ENCODE measurements at places on chromosomes 6 and 20.

- DNase-seq = peak; percentile 5
Measured at GRCh38 chr20:59508729-59509128, 95.6 kb upstream of the PHACTR3 start.

DNA sequence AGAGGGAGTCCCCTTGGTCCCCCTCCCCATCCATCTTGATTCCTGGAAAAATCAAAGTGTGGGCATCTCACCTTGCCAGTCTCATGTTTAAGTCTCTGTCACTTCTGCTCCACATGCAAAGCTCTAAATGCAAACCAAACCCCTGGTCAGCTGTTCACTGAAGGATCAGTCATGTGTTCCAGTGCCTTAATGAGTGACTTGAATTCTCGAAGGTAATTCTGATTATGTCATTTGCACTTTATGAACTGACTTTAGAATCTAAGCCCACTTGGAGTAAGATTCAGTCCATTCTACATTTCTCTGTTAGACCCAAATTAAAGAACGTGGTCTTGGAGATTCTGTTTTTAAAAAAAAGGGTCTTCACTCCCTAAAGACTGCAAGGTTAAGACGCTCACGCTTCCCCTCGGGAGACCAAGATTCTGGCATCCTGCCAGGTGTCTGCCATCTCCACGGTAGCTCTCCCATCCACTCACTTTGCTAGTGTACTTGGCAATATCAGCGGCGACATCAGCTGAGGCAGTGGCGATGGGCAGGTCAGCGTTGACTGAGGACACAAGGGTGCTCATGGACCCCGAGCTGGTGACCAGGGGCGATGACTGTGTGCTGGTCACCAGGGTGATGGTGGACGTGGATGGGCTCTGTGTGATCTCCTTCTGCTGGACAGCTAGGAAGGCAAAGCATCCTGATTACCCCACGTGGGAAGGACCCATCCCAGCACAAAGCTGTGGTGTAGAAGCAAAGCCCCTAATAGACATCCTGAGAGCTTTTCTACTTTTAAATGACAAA lies 120.5 kb downstream of the ZMYND8 start:
- DNase-seq = no peak

DNA sequence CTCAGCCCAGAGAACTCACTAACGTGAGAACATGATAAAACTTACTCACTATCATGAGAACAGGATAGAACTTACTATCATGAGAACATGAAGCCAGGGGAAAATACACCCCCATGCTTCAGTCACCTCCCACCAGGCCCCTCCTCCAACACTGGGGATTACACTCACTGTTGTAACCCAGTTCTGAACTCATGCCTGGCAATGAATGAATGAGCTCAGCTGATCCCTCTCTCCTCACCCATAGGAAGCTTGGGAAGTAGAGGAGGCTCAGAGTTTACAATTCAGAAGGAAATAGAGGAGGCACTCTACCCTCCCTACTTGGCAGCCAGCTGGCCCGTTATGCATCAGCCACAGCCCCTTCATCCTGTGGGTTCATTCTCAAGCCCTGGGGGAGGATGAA lies 102.5 kb downstream of the EYA2 start:
- peak; percentile 7 for DNase-seq

- peak; percentile 50 for DNase-seq
Measured at GRCh38 chr6:11324453-11325015, 92.1 kb upstream of the NEDD9 start.

- peak; percentile 70 for DNase-seq
Measured at GRCh38 chr6:76435174-76435573, 362.7 kb upstream of the IMPG1 start.

GRCh38 chr6:38806271-38806670 lies 91.2 kb downstream of the DNAH8 start:
- DNase-seq = peak; percentile 28

GRCh38 chr20:10674684-10675449 lies 1.1 kb upstream of the JAG1 start:
- peak; percentile 64 for DNase-seq

DNA sequence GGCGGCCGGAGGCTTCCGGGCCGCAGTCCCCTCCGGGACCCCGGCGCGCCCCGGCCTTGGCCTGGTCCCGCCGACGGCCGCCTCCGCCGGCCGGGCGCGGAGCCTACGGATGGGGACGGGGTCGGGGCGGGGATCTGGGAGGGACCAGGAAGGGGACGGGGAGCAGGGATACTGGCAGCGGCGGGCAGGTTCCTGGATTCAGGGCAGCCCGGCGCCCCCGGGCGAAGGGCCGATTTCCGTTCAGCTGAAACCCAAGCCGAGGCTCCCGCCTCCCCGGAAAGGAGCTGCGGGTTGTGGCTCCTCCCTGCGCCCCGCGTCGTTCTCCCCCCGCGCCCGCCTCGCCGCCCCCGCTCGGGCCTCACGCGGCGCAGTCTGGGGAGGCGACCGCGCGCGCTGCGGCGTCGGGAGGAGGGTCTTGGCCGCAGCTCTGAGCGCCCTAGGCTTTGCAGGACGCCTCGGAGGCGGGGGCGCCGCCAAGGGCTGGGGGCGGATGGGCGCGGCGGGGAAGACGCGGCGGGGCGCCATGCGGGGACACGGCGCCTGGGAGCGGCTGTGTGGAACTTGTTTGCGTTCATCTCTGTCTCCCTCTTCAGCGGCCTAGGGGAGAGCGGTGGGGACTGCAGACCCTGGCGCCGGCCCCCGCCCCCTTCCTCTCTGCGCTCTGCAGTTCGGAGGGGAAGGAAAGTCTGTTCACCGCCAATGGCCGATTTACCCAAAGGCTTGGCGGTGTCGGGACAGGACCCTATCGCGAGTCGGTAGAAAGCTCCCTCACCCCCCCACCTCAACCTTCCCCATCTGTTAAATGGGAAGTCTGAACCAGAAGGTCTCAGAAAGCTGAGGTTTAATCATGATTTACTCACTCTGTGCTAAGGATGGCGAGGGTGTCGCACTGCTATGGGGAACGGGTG lies 22.7 kb upstream of the TMEM181 start:
- DNase-seq = no peak

DNA sequence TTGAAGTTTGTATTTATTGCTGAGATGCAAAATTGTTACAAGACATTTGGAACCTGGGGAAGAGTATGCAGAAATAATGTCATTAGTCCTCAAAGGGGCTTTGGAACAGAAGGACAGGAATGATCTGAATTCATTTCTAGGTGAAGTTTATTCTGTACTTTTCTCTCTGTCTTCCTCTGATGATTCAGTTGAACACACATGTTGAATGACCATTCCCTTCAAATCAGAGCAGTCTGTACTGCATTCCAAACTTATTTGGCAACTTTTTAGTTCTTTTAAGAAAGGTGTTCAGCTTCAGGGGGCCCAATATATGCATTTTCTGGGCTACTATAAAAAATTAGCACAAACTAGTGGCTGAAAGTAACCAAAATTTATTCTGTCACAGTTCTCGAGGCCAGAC lies 213.9 kb upstream of the LAMP5 start:
- no peak for DNase-seq

GRCh38 chr20:46637020-46637419 lies 14.2 kb downstream of the SLC13A3 start:
- no peak for DNase-seq

DNA sequence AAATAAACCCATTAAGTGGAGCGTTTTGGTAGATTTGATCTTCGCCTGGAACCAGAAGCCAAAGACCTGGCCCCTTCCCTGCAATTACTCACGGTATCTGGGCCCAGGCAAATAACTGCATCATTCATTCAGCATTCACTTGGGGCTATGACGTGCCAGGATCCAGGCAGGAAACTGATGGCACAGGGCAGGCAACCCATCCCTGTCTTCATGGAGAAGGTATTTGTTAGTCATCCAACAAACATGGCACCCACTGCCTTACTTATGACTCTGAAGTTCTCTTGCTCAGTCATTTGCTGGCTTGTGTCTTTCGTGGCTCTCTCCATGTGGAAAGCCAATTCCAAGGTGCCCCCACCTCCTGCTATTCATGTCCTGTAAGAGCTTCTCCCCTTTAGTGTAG lies 232.4 kb downstream of the BMP7 start:
- DNase-seq = no peak

DNA sequence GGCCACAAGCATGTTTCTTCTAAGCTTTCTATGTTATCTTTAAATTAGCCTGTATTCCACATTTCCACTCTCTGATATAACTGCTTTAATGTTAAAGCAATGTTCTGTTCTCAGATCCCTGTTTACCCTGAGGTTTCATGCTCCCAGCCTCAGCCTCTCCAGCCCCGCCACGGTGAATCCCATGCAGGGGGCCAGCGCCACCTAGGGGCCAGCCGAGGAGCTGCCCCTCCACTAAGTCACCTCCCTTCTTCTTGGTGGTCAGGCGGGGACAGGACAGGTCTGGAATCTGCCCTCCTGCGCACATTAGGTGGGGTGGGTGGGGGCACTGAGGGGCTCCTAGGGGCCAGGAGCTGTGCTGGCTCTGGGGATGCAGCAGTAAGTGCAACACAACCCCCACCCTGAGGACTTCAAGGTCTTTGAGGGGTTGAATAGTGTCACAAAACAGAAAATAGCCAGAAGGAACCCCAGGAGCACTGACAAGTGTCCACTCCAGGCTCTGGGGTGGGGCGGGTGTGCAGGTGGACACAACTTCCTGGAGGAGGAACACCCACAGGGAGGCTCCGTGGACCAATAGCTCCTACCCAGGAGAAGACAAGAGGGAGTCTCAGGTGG lies 61.6 kb downstream of the RAB44 start:
- peak; percentile 84 for DNase-seq

- peak; percentile 62 for DNase-seq
Measured at GRCh38 chr20:7716286-7716972, 223.8 kb downstream of the HAO1 start.

DNA sequence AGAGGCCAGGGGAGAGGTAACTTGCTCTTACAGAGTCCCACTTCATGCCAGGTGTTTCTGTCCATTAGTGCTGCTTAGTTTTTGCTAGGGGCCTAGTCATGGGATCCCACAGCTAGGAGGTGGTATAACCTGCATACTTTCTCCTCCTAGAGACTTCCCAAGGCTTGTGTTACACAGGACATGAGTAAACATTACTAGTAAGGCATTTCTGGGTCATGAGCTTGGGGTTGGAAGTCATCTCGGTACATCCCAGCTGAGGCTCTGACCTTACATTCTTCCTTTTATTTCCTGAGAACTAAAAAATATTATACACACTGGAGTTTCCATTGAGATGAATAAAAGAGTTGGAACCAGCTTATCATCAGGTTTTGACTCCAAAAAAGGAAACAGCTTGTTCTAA lies 20.9 kb upstream of the PNPLA1 start:
- DNase-seq = no peak

DNA sequence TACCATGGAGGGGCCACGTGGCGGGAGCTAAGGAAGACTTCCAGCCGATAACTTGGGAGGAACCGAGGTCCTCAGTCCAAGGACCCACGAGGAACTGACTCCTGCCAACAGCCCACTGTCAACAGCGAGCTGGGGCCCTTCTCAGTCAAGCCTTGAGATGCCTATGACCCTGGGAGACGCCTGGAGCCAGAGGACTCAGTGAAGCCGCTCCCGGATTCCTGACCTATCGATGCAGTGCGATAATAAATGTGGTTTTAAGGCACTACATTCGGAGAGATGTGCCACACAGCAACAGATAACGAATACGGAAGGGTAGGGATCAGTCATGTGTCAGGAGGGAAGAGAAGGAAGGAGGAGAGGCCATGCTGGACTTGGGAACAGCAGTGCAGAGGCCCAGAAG lies 208.5 kb downstream of the NFATC2 start:
- no peak for DNase-seq

GRCh38 chr6:76792394-76792793 lies 670.9 kb downstream of the HTR1B start:
- no peak for DNase-seq

DNA sequence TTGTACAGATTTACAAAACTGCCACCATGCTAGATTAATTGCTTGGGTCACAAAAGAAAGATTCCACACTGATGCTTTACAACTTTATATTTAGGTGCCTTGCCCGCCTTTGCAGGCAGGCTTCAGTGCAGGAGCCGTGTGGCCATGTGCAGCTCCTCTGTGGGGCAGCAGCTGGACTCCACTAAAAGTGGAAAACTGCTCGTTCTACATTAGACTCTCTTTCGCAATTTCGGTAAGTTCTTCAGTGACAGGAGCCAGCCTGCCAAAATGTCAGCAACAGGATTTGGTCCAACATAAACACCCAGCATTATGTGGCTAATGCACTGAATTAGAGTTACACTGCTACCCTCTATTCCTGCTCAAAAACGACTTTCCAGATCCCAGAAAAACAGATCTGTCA lies 174.4 kb upstream of the KCNK16 start:
- no peak for DNase-seq

DNA sequence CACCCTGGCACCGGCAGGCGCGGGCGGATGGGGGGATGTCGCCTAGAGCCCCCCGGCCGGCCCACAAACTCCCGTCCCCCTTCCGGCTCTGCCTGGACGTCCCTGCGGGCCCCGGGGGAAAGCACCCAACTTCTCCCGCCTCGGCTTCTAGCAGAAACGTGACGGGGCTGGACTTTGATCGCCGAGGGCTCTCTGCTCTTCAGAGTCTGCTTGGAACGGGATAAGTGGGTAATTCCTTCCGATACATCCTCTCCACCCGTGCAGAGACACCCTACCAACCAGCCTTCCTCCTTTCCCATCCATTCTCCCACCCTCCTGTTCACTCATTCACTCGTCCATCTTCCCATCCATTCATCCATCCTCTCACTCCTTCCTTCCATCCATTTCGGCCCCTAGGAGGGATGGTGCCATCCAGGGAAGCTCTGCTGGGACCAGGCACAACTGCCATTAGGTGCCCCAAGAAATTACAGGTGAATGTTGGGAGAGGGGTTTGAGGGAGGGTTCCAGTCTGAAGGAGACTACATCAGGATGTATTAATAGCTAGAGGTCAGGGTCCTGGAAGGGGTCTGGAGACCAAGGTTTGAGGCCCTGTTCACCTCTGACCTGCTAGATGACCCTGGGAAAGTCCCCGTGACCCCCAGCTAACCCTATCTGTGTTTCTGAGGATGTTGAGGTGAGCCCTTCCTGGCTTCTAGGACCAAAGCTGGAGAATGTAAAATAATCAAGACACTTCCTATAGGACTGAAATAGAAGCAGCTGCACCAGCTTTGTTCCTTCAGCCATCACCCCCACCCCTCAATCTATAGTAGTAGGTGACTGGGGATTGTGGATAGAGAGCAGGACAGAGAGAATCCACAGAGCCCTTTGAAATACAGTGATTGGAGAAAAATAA lies 538 bp downstream of the TTLL9 start:
- DNase-seq = no peak

DNA sequence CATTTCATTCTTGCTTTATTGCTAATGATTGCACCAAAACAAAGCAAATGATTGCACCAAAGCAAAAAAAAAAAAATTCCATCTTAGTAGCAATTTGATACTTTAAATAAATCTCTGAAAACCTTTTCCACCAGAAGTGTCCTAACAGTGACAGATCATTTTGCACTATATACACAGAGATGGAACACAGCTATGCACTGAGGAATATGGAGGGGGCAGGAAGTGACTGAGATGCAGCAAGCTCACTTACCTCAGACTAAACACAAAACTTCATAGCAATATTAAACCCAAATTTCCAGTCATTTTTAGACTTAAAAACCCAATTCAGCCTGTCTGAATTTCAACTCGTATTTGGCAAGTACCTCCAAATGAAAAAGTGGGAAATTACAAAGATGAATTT lies 41.2 kb downstream of the HIVEP2 start:
- peak; percentile 61 for DNase-seq

DNA sequence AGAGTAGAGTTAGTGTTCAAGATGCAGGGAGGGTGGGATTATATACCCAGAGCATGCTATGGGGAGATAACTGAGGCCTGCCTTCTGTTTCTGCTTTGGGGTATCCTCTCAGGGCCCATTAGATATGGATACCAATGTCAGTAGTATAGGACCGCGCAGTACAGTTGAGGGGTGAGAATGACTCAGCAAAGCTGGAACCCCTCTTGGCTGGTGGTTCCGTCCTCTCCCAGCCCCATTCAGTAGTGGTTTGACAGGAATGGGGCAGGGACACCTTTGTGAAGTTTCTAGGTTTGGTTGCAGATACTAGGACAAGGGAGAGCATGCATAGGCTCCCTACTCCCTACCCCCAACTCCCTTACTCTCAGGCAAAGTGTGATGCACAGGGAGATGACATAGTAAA lies 47.8 kb downstream of the EIF2S2 start:
- DNase-seq = no peak
